ENCODE measurements at places on chromosomes 13 and 19.

DNA sequence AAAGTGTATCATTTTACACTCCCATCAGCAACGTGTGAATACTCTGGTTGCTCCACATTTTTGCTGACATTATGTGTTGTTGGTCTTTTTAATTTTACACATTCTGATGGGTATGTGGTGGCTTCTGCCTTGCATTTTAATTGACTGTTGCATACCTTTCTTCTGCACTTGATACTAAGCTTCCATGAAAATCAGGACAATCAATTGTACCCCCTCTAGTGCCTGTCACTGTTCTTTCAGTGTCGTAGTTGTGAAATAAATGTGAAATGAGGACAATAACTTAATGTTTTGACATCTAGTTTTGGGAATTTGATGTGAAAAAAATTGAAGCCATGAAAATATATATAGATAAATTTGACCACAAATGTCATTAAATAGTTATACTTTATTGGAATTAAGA, 6.7 kb downstream of the IFT88 start:
- DNase-seq: no peak

- DNase-seq: no peak
Observed at GRCh38 chr13:48393698-48394085, 19.2 kb downstream of the LPAR6 start.

- DNase-seq: no peak
Observed at GRCh38 chr13:98803111-98803561, 50.7 kb upstream of the SLC15A1 start.

DNA sequence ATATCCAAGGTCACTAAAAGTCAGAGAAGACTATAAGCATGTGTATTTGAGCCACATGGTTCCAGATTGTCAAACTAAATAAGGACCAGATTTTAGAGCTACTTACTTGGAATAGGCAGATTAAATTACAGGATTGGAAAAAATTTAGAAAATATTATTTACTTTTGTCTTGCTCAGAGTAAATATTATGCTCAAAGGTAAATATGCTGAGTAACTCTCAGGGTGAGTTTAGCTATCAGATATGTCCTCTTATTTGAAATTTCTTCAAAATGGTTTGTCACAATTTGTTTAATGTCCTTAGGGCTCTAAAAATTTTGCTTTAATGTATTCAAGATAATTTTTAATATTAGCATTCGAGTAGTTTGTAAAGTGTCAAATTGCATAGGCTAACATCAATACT, 2455.2 kb downstream of the PCDH9 start:
- DNase-seq: no peak

GRCh38 chr13:23632741-23633140, 62.5 kb downstream of the TNFRSF19 start:
- no peak for DNase-seq

DNA sequence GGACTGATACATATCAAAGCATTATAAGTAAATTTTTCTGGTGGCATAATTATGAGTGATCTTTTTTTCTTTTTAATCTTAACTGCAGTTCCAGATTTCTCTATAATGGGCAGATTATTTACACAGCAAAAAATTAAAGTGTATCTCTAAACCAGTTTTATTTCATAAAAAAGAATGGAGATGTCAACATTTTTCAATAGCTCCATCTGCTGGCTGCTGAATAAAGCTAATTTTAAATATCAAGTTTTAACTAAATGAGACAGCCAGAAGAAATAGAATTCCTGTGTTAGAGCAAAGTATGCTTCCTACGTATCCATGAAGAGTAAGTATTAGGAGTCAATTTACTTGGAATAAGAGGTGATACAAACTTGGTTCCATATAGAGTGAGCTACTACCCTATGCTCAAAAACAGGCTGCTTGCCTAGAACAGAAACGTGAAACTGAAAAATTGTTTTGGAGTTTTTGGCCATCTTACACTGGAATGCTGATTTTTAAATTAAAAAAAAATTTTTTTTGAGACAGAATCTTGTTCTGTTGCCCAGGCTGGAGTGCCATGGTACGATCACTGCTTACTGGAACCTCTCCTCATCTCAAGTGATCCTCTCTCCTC, 5.0 kb upstream of the PDS5B start:
- no peak for DNase-seq

- DNase-seq: no peak
Observed at GRCh38 chr13:92590503-92590908, 636.1 kb upstream of the GPC6 start.

DNA sequence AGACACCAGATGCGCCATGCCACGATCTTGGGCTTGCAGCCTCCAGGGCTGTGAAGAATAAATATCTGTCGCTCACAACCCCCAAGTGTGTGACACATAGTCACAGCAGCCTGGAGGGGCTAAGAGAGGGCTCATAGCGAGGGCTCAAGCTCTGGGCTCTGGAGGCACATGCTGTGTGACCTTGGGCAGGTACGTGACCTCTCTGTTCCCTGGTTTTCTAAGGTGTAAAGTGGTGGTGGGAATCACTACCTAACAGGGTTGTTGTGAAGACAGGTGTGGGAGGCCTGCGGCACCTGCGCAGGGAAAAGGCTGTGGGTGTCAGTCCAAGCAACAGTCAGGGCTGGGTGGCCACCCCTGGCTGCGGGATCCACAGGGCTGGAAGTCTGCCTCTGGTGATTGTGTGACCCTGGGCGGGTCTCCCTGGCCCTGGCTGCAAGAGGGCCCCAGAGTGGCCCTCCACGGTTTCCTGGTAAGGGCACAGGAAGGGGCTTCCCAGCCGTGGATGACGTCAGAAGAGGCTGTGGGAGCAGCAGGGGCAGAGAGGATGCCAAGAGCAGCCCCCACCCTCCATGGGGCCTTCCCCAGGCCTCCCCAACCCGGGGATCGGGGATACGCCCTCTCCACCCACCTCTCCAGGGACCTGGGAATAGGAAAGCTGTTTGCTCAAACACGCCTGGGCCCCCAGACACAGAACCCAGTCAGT, 218.8 kb upstream of the SGCG start:
- no peak for DNase-seq

GRCh38 chr13:34361560-34361959, 543.6 kb downstream of the RFC3 start:
- no peak for DNase-seq

DNA sequence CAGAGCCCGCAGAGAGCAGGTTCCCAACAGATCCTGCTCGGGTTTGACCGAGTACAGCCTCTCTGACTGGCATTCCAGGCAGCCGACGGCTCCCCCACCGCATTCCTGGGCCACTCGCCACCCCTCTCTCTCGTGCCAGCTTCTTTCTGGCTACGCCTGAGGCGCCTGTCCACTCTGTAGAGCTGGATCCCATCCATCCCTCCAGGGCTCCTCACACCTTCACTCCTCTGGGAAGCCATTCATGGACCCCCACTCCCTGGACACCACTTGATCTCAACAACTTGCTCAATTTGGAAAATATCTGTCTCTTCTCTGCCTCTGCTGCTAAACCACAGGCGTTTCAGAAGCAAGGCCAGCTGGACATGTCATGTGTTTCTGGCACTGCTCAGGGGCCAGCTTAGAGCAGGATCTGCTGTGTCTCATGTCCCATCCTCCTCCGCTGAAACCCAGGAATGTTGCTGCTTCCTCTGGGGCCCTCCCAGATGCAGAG, 30.6 kb upstream of the ATP1A3 start:
- no peak for DNase-seq

DNA sequence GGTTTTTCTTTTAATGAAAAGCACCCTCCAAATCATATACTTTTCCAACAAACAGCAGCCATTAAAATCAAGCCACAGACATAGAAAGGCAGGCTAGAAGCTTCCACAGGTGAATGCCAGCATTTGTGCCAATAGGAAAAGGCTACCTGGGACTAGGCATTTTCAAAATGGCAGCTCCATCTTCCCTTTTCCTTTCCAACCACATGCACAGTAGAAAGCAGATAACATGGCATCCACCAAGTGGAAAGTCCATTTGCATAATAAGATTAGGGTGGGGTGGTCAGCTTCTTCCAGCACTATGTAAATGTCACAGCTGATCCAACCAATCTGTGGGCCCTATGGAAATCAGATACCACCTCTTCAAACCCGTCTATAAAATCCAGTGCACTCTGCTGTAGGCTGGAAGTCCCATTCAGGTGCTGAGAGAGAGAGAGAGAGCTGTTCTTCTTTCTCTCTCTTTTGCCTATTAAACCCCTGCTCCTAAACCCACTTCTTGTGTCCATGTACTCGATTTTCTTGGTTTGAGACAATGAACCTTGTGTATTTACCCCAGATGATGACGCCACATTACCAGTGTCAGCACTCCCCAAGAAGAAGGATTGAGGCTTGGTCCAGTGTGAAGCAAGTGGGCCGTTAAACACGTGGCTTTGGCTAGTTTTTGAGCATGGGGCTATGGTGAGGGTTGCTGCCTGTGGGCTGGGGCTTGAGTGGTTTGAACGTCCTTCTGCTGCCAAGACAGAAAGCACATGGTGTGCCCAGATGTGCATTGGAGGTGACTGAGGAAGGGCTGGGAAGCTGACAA, 24.2 kb upstream of the IGFL1 start:
- DNase-seq: no peak

DNA sequence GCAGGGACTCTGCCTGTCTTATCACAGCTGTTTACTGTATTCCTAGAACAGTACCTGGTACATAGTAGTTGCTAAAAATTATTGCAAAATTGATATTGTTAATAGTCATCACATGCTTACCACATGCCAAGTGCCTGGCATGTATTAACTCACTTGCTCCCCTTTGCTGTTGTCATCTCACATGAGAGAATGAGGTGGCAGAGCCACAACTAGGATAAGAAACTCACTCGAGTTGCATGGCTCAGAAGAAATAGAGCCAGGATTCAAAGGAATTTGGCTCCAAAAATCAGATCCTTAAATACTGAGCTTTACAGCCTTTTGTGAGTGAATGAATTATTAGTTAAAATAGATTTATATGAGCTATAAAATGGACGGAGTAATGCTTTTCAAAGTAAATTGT, 42.6 kb downstream of the B3GLCT start:
- DNase-seq: no peak

GRCh38 chr13:88424463-88424862, 753.3 kb downstream of the SLITRK5 start:
- no peak for DNase-seq

DNA sequence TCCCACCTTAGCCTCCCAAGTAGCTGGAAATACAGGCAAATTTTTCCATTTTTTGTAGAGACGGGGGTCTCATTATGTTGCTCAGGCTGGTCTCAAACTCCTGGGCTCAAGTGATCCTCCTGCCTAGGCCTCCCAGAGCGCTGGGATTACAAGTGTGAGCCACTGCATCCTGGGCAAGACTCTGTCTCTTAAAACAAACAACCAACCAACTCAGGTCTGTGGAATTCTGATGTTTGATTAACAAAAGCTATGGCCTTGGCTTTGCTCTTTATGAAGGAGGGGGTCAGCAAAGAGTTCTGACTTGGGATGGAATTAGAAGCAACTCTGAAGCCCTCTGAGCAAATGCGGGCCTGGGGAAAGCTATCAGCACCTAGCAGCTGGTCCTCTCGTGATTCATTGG, 117.7 kb downstream of the IER2 start:
- no peak for DNase-seq
